ENCODE measurements at places on chromosomes 7 and 10.

DNA sequence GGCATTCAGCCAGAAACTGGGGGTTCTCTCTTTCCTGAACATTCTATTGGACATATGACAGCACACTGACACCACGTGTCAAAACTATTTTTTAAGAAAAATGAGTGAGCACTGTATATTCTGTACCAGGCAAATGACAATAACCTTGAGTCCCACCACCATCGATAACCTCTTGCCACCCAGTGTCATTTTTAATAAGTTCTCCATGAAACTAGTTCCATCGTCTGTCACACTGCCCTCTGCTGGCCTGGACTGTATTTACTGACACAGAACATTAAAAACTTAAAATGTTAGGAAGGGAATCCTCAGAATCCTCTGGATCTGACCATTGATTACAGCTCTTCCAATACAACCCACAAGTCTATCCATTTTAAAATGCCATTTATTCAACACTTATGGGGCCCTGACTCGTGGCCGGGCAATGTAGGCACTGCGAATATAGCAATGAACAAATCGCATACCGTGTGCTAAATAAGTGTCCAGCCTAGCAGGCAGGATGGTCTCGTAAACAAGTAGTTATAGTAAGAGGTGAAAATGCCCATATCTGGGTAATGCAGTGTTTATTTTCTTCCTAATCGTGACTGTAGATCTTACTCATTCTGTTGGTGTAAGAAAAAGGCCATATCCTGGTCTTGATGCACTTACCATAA, 35.9 kb upstream of the CACNB2 start:
- peak; percentile 83 for DNase-seq

- DNase-seq = no peak
Observed at GRCh38 chr10:121127151-121127906, 276.2 kb downstream of the WDR11 start.

GRCh38 chr7:102895602-102896001, 17.2 kb upstream of the LRRC17 start:
- no peak for DNase-seq

DNA sequence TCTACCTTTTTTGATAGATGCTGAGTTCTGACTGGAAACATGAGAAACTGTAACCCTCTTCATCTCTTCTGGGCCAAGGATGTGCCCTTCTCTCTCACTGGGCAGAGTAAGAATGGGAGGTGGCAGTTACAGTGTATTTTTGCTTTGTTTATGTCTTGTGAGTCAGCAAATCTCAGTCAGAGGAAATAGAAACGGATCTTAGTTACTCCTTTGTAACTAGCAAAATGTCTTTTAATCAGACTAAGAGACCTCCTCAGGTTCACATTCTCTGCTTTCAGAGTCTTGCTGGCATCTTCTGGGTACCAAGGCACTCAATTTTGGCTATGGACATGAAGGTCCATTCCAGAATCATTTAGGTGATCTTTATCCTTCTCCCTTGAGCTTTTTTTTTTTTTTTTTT, 70.9 kb downstream of the HHEX start:
- DNase-seq = no peak

DNA sequence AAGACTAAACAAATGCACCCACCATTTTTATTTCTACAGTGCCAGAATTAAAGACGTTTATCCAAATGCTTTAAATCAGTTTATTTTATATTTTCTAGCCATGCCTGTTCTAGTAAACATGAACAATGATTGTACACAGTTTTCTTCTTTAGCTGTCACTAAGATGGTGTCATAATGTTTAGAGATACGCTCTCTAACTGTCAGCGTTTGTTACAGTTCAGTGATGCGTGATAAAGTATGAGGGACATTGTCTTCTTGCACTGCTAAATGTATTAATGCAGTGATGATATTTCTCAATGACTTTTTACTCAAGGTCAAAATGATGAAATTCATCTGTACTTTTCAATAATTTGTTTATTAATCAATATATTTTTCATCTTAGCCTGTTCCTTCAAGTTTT, 513.6 kb downstream of the ATRNL1 start:
- no peak for DNase-seq

DNA sequence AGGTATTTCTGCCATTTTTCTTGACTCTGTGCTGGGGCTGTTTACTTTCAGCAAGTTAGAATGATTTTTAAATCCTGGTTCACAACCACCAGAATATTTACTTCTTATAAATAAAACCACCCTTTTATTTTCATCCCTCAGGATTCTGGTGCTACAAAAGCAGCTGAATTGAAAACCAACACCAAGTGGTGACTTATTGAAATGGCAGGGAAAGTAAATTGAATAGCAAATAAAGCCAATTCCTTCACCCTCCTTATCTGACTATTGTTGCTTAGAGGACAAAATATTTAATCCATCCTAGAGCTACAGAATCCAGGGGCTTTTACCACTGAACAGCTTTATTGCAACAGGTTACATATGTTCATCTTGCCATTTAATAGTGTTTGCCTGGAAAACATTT, 828.6 kb upstream of the GHITM start:
- DNase-seq = no peak

- peak; percentile 86 for DNase-seq
Observed at GRCh38 chr10:90930070-90930837, 9.4 kb upstream of the ANKRD1 start.

- DNase-seq = no peak
Observed at GRCh38 chr7:80856769-80857168, 62.1 kb downstream of the SEMA3C start.

GRCh38 chr7:138542183-138542582, 82.1 kb downstream of the TRIM24 start:
- no peak for DNase-seq

GRCh38 chr10:126568809-126569385, 101.6 kb downstream of the C10orf90 start:
- DNase-seq = peak; percentile 46

DNA sequence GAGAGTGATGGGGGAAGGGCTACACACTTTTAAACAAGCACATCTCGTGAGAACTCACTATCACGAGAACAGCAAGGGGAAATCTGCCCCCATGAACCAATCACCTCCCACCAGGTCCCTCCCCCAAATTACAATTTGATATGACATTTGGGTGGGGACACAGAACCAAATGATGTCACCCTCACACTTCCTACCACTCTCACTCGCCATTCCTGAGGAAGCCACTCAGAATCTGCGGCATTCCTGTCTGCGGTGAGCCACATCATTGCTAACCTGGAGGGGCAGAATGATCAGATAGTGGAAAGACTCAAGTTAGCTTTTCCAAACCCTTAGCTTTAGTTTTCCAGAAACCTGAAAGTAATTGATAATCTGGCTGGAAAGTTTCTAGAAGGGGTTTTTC, 66.9 kb downstream of the MYO3A start:
- DNase-seq = no peak

DNA sequence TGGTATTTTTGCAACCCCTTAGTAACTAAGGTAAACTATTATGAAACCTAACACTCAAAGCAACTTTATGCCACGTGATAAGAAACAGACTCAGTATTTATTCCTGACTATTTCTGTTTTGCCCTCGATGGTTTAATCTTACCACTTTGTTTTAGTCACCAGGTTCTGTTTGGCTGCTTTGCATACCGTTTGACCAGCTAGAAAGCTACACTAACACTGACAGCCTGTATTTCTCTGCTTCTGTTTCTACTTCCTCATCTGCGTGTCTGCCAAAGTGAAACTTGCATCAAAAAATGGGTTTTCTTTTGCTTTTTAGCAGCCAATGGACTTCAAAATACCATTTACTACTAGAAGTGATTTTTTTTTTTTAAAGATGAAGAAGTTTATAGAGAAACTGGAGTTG, 802.5 kb downstream of the GRM8 start:
- no peak for DNase-seq

DNA sequence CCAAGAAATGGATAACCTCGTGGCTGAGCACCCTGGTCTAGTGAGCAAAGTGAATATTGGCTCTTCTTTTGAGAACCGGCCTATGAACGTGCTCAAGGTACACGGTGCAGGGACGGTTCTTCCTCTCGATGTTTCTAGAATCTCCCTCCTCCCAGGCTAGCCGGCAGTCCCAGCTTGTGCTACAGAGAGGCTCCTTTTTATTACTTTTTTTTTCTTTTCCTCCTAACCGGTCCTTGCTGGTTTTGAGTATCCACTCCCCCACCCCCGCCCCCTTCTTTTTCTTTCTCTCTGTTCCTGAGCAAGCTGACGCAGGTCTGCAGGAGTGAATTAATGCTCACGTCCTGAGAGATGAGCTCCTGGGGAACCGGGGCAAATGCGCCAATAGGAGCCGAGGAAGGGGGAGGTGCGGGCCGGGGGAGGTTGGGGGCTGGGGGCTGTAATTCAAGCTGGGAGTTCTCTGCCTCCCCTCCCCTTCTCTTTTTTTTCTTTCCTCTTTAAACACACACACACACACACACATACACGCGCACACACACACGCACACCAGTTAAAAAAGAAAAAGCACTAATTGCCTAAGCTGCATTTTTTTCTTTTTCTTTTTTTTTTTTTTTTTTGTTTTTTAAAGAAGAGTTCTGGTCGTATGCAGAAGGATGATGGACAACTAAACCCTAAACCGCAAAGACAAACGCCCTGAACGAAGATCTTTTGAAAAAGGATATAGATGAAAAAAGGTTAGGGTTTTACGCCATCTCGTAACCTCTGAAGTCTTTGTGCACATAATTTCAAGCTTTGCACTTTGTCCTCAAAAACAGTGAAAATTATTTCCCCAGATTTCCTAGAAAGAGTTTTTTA, 6.6 kb downstream of the CPA2 start:
- peak; percentile 92 for DNase-seq

DNA sequence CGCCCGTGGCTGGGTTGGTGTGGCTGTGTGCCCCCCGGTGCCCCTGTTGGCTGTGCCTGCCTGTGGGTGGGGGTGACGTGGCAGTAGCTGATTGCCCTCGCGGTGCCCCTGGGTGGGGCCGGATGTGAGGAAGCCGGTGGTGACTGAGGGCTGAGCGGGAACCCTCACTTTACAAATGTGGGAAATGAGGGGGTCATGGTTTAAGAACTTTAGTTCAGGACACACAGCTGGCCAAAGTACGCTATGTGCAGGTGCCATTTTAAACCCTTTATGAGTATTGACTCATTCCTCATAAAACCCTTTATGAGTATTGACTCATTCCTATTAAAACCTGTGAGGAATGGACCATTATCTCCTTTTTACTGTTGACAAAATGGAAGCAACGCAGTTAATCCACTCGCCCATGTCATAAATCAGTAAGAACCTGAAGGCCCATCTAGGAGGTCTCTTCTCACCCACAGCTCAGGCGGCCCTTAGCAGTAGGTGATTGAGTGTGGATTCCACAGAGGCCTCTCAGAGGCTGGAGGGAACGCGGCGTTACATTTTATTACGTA, 290.1 kb upstream of the COBL start:
- DNase-seq = peak; percentile 22

- no peak for DNase-seq
Observed at GRCh38 chr10:112365014-112365432, 8.9 kb upstream of the ACSL5 start.

DNA sequence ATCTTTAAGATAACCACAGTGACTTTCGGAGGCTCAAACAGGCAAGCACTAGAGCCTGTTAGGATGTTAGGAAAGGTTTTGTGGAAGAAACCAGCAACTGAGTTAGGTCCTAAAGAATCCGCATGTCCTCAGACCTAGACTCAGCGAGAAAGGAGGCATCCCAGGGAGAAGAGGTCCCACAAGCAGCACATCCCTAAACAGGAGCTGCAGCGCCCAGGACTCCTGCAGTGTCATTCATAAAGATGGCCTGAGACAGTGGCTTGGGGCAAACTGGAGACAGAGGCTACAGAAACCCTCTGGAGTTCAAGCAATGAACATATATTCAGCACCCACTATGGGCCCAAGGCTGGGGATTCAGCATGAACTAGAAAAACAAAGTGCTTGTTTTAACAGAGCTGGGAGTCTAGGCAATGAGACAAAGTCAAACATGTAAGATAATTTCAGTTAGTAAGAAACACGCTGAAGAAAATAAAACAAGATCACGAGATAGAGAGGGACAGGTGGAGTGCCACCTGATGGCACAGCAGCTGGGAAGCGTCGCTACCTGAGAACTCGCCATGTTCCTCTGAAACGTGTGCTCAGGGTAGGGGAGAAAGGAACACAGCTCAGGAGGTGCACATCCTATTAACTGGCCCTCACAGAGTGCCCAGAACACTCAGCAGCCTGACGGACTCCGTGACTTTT, 48.1 kb downstream of the PARD3 start:
- peak; percentile 62 for DNase-seq

GRCh38 chr7:123716877-123717276, 31.9 kb downstream of the WASL start:
- no peak for DNase-seq

- DNase-seq = no peak
Observed at GRCh38 chr7:571718-572415, 52.2 kb upstream of the PDGFA start.

DNA sequence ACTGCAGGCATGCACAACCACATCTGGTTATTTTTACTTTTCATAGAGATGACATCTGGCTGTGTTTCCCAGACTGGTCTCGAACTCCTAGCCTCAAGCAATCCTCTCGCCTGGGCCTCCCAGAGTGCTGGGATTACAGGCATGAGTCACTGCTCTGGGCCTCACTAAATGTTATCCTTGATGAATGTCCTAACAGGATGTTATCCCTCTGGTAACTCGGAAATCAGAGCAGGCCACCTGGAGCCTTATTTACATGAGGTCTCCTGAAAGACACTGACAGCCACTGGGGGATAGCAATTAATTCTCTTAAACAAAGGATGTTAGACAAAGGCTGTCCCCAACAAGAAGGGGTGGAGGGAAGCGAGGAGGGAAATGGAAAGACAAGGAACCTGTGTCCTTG, 4.5 kb upstream of the ZNF438 start:
- DNase-seq = peak; percentile 86

GRCh38 chr7:41275255-41275654, 427.6 kb downstream of the INHBA start:
- no peak for DNase-seq

- DNase-seq = no peak
Observed at GRCh38 chr10:100103581-100103980, 21.9 kb upstream of the CPN1 start.

DNA sequence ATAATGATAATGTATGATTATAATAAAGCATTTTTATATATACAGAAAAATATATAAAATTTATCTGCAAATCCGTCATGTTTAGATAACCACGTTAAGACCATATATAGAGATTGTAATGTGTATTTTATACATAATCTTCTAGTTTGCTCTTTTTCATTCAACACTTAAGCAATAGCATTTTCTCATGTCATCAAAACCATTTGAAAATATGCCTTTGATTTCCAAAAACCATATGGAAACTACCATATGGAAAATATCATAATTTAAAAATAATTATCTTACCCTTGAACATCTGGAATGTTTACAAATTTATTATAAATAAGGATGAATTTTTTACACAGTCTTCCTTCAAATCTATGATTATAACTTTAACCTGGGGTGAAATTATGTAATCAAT, 250.4 kb upstream of the NPSR1 start:
- DNase-seq = no peak

- DNase-seq = no peak
Observed at GRCh38 chr7:101749891-101750290, 67.5 kb upstream of the CUX1 start.

DNA sequence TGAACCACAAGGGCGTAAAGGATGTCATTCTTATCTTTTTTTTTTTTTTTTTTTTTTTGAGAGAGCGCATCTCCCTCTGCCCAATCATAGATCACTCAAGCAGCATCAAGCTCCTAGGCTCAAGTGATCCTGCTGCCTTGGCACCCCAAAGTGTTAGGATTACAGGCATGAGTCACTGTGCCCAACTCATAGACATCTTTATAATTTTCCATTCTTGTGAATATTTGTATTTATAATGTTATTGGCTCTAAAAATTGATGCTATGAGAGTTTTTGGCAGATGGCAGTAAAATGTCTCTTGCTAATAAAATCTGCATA, 128.7 kb downstream of the AKR1D1 start:
- DNase-seq = no peak

- no peak for DNase-seq
Observed at GRCh38 chr7:134995239-134996096, 9.2 kb downstream of the AGBL3 start.

Data from endodermal cell (in vitro differentiated cells).